ENCODE measurements at places on chromosomes 12 and 14. TPM values are rescaled to one million over a fixed set of nuclear protein-coding genes. Genes with fewer than 3 reads are reported as not detected.

DNA sequence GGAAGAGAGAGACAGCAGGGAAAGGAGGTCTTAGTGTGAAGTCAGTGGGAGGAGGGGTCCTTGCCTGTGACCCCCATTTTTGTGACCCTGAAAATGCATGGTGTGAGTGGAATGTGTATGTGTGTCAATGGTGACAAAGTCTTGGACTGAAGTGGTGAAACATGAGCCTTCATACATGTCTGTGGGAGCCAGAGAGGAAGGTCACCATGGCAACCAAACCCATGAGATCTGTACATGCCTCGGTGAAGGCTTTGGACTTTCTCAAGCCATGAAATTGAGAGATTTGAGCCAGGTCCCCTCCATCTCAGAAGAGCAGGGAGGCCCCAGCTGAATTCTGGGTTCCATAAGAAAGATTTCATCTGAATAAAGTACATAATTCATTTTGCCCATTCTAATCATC is 108.7 kb downstream of the TTC8 start:
- no peak for DNase-seq

GRCh38 chr14:66008631-66009030 is 477.5 kb upstream of the CCDC196 start:
- no peak for DNase-seq

- DNase-seq: peak; percentile 32
Observed at GRCh38 chr12:76084863-76085519, 506 bp upstream of the NAP1L1 start.

DNA sequence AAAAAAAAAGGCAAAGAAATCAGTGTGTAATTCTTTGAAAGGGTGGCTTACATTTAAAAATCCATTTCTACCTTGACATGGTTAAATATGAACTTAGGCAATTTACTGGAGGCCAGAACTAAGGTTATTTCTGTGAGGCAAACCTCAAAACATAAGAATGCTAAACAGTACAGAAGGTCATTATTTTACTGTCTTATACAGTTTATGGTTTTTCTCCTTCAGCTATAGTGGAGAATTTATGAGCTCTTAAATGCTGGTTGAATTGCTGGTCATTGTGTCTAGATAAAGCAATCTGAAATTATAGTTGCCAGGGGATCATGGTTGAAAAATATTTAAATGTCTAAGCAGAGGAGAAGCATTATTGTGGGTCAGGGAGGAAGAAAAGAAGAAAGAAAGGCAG is 70.5 kb downstream of the TRIM9 start:
- DNase-seq: no peak

DNA sequence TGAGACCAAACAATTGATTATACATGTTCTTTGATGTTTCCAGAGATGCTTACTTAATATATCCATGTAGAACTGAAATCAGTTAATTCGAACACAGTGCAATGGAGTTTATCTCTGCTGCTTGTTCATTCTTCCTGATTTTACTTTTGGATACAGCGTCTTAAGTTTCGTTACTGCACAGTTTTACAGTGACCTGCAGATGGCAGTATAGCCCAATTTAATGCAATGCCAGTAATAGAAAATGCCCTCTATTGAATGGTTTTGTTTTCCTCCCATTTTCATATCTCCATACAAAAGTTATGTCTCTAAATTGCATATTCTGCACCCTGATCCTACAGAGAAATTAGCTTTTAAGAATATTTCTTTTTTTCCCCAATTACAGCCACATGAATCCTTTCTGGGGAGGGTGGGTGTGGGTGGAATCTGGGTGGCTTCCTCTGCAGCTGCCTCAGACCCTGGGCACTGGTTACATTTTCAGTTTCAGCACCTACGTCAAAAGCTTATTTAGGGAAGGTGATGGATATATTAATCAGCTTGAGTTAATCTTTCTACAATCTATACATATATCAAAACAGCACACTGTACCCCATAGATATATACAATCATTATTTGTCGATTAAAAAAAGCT is 101.1 kb upstream of the DCD start:
- DNase-seq: peak; percentile 23

- no peak for DNase-seq
Observed at GRCh38 chr12:63164911-63165310, 13.9 kb upstream of the AVPR1A start.

SELPLG gene
- 0.34 TPM for total RNA-seq

SOAT2 gene
- not detected for total RNA-seq

PLEKHH1 gene
- 3.5 TPM for total RNA-seq

STYK1 gene
- total RNA-seq: 3.7 TPM

NRIP2 gene
- not detected for total RNA-seq

PHLDA1 gene
- 138 TPM for total RNA-seq
